ENCODE measurements at places on chromosomes 4 and X. TPM values are rescaled to one million over a fixed set of nuclear protein-coding genes. Genes with fewer than 3 reads are reported as not detected.

STK26 gene
- polyA plus RNA-seq: 2.4 TPM

SLC9B1 gene
- polyA plus RNA-seq: 0.52 TPM

NWD2 gene
- polyA plus RNA-seq: not detected

DNA sequence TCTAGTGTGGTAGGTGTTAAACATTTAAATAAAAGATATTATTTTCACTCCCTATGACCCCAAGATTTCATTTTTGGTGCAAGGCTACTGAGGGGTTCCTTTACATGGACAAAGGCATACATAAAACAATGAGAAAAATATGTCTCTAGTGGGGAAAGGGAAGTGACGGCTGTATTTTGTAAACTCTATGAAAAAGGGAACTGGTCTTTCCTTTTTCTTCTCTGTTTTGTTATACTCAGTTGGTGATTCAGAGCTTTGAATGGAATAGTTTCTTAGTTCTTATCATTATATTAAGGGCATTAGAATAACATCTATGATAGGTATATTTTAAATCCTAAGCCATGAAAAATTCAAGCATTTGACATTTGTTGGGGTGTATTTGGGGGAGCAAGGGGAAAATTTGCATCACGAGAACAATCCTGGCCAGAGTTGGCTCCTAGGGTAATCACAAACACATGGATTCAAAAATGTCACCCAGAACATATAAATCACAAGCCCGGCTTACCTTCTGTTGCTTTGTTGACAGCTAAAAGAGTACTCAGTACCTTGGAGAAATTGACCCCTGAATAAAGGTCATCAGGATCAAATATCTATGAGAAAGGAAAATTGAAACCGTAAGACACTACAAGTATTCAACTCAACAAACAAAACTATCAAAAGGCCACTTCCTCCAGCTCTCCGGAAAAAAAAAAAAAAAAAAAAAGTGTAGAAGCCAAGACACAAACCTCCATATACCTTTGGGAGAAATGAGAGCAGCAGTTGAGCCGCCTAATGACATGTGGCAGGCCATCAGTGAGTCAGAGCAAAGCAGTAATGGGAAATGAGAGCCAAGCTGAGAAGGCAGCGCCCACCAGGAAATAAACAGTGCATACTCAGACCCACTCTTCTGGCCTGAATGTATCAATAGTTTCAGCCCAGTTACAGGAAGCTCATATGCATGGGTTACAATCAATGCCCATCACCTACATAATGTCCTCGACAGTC lies 33.4 kb downstream of the ARHGEF6 start:
- DNase-seq: no peak
- no peak overlapping the region for H3K4me3 ChIP-seq
- H3K27ac ChIP-seq: no peak overlapping the region
- no peaks in the 10 kb centered on the region for H3K27me3 ChIP-seq
- H3K36me3 ChIP-seq: no peaks in the 10 kb centered on the region
- no peaks in the 10 kb centered on the region for H3K4me1 ChIP-seq

DNA sequence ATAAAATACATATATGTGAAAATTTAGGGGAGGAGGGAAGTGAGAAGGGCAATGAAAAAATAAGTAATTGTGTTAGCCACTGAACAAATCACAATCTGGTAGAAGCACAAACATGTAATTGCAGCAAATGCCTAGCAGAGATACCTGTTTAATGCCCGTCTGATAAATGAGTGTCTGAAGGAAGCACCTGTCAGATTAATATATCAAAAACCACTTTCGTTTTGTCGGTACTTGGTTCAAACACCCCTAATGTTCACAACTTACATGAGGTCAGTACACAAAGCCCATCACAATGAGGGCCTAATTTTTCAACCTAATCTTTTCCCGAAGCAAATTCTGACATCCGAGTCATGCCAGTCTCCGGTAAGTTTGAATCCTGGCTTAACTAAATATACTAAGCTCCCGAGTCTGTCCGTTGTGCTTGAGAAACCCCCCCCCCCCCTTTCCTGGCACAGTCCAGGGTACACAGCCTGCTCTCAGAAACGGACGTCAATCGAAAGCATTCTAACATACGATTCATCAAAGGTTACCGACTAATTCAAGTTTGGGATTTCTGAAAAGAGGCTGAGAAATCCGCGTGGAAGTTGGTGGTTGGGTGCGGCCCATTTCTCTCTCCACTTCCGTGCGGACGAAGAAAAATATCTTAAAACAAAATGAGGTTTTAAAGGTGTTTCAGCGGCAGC lies 758 bp downstream of the SDAD1 start:
- no peaks in the 10 kb centered on the region for H3K27me3 ChIP-seq
- no peaks in the 10 kb centered on the region for H3K4me1 ChIP-seq
- H3K27ac ChIP-seq: no peak overlapping the region
- H3K4me3 ChIP-seq: peak overlapping the region; percentile 89
- DNase-seq: no peak
